ENCODE measurements at places on chromosomes 16 and 17.

- no peak for DNase-seq
Observed at GRCh38 chr17:80422276-80422675, 7.3 kb downstream of the ENDOV start.

DNA sequence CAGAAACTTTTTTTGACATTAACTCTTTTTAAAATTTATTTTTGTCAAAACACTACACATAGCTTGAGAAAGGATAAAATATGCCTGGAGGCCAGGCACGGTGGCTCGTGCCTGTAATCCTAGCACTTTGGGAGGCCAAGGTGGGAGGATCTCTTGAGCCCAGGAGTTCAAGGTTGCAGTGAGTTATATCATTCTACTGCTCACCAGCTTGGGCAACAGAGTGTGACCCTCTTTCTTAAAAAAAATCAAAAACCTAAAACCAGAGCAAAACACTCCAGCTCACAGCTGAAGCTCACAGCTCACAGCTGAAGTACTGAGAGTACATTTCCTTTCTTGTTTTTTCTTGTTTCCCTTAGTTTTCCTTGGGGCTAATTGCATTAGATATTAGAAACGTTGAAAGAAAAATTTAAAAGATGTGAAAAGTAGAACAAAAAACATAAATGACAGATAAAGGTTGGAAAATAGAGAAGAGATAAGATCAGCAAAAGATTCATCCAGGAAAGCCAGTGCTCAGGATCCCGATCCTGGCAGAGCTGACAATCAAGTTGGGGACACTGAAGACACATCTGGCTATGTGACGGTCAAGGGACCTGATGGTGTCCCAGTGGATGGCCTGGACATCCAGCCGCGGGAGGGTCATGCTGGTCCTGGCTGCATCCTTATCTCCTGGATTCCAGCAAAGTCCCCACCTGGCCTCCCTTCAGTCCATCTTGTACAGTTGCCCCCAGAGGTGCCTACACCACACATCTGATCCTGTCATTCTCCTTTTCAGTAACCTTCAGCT is 9.8 kb downstream of the CHST6 start:
- no peak for DNase-seq

DNA sequence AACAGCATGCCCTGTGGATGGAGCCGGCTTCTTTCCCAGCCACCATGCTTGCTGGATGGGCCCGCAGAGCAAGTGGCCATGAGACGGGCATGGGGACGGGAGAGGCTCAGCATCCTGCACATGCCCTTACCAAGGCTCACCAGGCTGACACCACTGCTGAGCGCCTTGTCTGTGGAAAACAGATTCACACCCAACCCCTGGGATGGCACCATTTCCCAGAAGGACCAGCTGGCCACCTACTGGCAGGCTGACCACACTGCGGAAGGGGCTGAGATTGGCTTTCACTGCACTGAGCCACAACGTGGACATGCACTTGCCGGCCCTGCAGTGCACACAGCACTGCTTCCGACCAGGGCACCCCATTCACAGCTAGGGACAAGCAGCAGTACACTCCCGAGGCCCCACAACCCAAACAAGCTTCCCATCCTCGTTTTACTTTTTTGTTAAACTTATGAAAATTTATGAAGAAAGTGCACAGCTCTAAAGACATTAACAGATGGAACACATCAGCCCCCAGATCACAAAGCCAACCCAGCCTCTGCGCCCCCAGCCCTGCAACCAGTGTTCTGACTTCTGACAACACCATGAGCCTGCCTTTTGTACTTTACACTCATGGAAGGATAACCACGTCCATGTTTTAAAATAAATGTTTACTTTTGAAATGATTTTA is 13.9 kb upstream of the KRTAP17-1 start:
- DNase-seq = peak; percentile 46

- no peak for DNase-seq
Observed at GRCh38 chr16:10519929-10520868, 60.2 kb downstream of the EMP2 start.

- no peak for DNase-seq
Observed at GRCh38 chr17:69575346-69575761, 160.9 kb downstream of the MAP2K6 start.

Measured in stimulated activated CD4-positive, alpha-beta T cell treated with anti-CD3 and anti-CD28 coated beads, Interleukin-15, amount 100 ng/mL, for 24 hours (primary cell).